ENCODE measurements at places on chromosomes 3 and 15.

DNA sequence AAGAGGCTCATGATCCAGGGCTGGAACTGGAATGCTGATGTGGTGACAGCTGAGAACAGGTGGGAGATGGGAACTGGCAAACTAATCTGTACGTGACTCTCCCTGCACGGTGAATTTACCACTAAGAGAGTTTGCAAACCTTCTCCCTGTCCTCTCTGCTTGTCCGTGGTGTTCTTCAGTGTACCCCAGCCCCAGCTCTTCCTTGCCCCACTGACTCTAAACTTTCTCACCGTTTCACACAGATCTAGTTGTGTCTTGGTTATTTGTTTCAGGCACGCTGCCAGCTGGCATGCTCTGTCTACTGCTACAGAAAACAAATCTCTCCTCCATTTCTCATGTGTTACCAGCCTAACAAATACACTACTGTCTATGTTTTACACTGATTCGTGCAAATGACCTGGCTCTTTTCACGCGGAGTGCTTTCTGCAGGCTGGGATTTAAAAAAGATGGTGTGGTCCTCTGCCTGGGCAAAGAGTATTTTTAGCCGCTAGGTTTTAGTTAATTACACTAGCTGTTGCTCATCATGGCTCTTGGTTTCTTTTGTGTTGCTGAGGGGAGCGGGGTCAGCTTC, 192.7 kb upstream of the LRIG1 start:
- DNase-seq = peak; percentile 76

- DNase-seq = peak; percentile 45
These were observed 29.6 kb downstream of the SQOR start for GRCh38 chr15:45664451-45664850.

GRCh38 chr3:190306513-190307163, 15.6 kb downstream of the CLDN1 start:
- DNase-seq = peak; percentile 45

DNA sequence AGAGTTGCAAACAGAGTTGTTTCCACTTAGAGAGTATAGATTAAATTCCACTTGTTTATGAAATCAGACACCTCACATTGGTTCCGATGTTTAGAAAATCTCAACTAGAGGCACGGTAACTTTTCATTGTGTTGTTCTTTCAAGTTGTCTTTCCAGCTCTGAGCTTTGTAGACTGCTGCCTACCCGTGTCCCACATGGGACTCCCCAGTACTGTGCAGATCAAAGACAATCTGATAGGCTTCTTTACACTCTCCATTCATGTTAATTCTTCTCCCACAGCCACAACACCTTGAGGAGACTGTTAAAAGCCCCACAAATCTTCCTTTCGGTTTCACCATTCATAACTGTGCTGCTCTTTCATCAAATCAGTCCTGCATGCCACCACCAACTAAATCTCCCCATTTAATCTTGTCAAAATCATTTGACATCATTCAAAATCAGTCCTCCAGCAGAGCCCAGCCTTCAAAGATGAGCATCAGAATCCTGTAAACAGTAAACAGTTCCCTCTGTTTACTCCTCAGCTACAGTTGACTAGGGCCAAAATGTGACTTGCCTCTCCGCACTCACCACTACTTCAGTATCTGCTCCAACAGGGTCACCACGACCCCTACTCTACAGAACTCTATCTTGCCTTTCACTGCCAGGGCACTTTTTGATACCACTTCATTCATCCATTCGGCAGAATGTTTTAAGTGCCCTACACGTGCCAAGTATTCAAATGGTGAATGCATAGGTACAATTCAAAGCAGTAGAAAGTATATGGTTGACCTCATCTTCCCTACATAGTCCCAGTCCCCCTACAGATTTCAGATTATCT, 8.3 kb downstream of the ANXA2 start:
- DNase-seq = peak; percentile 34

DNA sequence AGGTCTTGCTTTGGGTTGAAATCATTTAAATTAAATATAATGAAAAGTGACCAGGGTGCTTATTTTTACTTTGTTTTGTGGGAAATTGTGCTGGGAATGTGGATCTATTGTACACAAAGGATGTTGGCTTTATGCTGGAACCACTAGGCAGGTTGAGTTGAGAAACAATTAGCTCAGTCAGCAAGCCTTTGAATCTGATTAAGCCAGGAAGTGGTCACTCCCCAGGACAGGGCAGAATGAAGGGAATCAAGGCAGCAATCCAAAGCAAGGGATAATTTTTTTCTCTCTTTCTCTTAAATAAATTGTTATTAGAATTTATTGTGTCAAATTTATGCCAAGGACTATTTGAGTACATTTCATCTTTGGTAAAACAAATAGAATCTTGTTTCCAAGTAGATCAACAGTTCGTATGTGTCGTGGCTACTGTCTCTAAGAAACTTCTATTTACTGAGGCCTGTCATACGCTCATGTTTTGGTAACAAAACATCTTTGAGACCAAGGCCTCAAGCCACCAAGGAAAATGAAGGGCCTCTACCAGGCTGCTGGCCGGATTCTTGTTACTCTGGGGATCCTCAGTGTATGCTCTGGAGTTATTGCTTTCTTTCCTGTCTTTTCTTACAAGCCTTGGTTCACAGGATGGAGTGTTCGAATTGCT, at the start of gene TMEM212:
TMEM212 (plus strand) TSS at position 486 of the 655 bp plus-strand sequence; CDS start at position 521, 35 bp downstream.
- peak; percentile 83 for DNase-seq

DNA sequence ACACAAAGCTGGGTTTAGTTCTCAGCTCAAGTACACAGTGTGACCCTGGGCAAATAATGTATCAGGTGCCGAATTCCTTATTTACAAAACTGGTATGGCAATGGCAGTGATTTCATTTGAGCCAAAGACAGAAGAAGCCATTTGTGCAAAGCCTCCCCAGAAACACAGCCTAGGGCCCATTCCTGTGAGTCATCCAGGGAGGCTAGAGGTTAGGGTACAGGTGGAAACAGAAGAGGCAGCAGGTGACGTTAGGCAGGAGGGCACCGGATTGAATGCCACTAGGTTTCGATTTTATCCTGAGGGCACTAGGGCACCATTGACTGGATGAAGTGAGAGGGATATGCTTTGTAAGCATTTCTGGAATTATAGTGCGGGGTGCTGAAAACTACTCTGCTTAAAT, 766.9 kb upstream of the NR2F2 start:
- DNase-seq = no peak

DNA sequence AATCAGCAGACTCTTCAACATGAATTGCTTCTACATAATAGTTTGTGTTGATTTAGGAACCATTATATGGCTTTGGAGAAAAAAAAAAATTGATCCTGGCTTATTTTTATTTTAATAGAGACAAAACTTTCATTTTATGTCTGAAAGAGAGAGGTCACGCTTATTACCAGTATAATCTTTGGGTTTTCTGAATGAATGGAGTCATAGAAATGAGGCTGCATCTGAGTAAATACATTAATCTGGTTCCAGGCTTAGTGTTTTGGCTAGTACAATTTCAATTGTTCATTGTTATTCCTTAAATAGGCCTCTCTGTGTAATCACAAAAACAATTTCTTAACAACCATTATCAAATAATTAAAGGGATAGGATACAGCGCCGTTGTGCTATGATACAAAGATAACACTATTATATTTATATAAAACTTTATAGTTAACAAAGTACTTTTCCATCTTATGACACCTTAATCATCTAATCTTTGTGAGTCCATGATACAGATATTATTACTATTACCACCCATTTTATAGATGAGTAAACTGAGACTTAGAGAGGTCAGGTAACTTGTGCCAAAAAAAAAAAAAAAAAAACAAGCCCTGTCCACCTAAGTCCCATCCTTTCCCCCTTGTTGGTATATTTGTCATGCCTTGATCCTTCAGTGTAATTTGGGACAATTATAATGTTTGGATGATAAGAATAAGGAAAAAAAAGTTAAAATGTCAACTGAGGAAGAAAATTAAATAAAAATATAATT, 41.8 kb upstream of the GOLM2 start:
- DNase-seq = no peak

All from astrocyte of the hippocampus (primary cell).